Activated CD4-positive, alpha-beta T cell treated with anti-CD3 and anti-CD28 coated beads, Interleukin-2, amount 10 ng/mL, durations not matched to agents 7 days and 5 days (primary cell): ENCODE measurements at places on chromosomes 7 and 10. TPM values are rescaled to one million over a fixed set of nuclear protein-coding genes. Genes with fewer than 3 reads are reported as not detected.

GRCh38 chr10:692682-693351 is 3.3 kb upstream of the DIP2C start:
- H3K36me3 ChIP-seq: no peaks in the 10 kb centered on the region
- peaks cover 37% of the 10 kb centered on the region for H3K27me3 ChIP-seq
- no peak overlapping the region for H3K4me3 ChIP-seq
- no peak overlapping the region for H3K27ac ChIP-seq

DNA sequence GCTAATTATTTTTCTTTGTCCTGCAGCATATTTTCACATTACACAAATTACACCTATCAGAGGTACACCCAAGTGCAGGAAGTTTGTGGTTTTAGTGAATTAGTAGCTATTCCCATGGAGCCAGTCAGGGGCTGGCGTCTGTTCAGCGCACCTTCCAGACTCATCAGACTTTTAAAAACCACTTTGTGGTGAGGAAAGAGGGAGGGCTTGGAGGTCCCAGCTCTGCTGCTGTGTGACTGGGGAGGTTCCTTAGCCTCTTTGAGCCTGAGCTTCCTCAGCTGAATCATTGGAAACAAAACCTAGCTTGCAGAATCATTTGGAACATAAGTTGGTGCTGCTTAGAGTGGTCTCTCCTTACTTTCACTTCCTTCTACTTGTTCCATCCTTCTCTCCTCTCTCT is 175.4 kb downstream of the SORCS3 start:
- no peak overlapping the region for H3K27ac ChIP-seq
- no peak for DNase-seq
- H3K27me3 ChIP-seq: peaks cover 3% of the 10 kb centered on the region

GRCh38 chr7:28988091-28988490 is 30.0 kb upstream of the TRIL start:
- H3K4me3 ChIP-seq: no peak overlapping the region
- H3K36me3 ChIP-seq: no peaks in the 10 kb centered on the region
- H3K4me1 ChIP-seq: no peaks in the 10 kb centered on the region
- DNase-seq: no peak
- H3K27me3 ChIP-seq: peaks cover 3% of the 10 kb centered on the region

GRCh38 chr7:7207876-7208275 is 25.5 kb downstream of the C1GALT1 start:
- DNase-seq: no peak
- H3K27ac ChIP-seq: no peak overlapping the region
- H3K36me3 ChIP-seq: peaks cover 52% of the 10 kb centered on the region
- H3K27me3 ChIP-seq: no peaks in the 10 kb centered on the region
- H3K4me3 ChIP-seq: no peak overlapping the region

- DNase-seq: no peak
- H3K36me3 ChIP-seq: no peaks in the 10 kb centered on the region
- peaks cover 12% of the 10 kb centered on the region for H3K27me3 ChIP-seq
- peak overlapping the region; percentile 80 for H3K27ac ChIP-seq
Observed at GRCh38 chr10:73932620-73933112, 21.7 kb downstream of the PLAU start.

- H3K36me3 ChIP-seq: no peaks in the 10 kb centered on the region
- peaks cover 6% of the 10 kb centered on the region for H3K27me3 ChIP-seq
- no peak overlapping the region for H3K4me3 ChIP-seq
- DNase-seq: peak; percentile 43
- no peak overlapping the region for H3K27ac ChIP-seq
Observed at GRCh38 chr10:116287906-116288501, 15.0 kb upstream of the GFRA1 start.

GRCh38 chr7:88789480-88790064 is 6.0 kb downstream of the TEX47 start:
- H3K36me3 ChIP-seq: no peaks in the 10 kb centered on the region
- H3K27me3 ChIP-seq: no peaks in the 10 kb centered on the region
- no peaks in the 10 kb centered on the region for H3K4me1 ChIP-seq
- no peak overlapping the region for H3K4me3 ChIP-seq

Gene ATP6V0A4
- not detected for total RNA-seq

Gene FAM170B
- total RNA-seq: not detected

Gene MARVELD1
- total RNA-seq: 1.3 TPM

Gene MUC12
- not detected for total RNA-seq

Gene AKR1E2
- total RNA-seq: 13.8 TPM
